ENCODE measurements at places on chromosomes 11 and 22. TPM values are rescaled to one million over a fixed set of nuclear protein-coding genes. Genes with fewer than 3 reads are reported as not detected.

DNA sequence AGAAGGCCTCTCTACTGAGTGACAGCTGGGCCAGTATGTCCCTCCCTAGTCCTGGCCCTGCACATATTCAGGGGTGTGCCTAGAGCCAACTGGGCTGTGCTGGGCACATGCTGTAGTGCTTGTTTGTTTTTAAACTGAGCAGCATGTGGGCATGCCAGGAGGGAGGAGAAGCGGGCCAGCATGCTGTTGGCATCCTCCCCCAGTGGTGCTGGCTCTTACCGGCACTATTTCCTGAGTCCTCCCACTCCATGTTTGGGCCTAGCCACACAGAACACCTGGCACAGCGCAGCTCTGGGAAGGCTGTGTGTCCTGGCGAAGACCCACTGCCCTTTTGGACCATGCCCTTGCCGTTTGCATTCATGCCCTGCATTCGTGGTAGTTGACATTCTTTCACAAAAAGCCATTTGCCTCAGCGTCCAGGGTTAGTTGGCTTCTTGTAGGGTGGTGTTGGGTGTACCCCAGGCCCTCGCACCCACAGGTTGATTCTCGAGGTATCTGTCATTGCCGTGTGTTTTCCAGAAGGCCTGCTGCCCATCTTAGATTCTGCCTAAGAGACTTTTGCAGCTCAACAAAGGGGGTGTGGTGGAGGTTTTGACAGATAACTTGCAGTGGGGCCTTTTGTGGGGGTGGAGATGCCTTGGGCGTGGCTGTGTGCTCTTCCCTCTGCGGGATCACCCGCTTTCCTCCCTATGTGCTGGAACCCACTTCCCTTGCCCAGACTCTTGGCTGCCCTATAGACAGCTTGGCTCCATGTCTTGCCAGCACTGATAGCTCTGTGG is 13.6 kb downstream of the DGCR8 start:
- no peak overlapping the region for H3K4me3 ChIP-seq
- no peaks in the 10 kb centered on the region for H3K27me3 ChIP-seq
- H3K27ac ChIP-seq = no peak overlapping the region
- no peaks in the 10 kb centered on the region for H3K4me1 ChIP-seq

ALG9 gene
- total RNA-seq = 15.7 TPM

- H3K27ac ChIP-seq = peak overlapping the region; percentile 26
- H3K27me3 ChIP-seq = no peaks in the 10 kb centered on the region
- peaks cover 18% of the 10 kb centered on the region for H3K4me1 ChIP-seq
- no peaks in the 10 kb centered on the region for H3K36me3 ChIP-seq
- DNase-seq = no peak
Observed at GRCh38 chr11:86816251-86816726, 15.9 kb downstream of the PRSS23 start.

DNA sequence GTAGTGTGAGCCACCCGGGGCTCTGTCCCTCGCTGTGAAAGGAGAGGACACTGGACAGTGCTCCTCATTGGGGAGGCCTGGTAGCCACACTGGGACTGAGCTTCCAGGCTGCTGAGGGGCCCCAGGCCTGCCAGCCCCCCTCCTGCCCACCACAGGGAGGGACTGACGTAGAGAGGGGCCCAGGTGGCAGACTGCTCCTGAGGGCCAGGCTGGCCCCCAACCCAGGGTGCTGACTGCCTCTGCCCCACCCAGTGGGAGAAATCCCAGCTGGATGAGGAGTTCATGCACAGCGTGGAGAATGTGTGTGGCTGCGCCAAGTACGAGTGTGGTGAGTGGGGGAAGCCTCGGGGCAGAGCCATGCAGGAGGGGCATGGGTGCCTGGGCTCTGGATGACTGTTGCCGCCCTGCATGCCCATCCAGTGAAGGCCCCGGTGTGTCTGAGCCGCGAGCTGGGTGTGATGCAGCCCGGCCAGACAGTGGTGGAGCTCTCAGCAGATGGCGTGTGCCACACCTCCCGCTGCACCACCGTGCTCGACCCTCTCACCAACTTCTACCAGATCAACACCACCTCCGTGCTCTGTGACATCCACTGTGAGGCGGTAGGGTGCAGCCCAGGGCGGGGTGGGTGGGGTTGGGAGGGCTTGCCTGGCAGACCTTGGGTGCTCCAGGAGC is 78.7 kb upstream of the MYOD1 start:
- H3K4me3 ChIP-seq = no peak overlapping the region
- H3K27ac ChIP-seq = no peak overlapping the region
- peak; percentile 56 for DNase-seq

C22orf39 gene
- 48.6 TPM for total RNA-seq

DNA sequence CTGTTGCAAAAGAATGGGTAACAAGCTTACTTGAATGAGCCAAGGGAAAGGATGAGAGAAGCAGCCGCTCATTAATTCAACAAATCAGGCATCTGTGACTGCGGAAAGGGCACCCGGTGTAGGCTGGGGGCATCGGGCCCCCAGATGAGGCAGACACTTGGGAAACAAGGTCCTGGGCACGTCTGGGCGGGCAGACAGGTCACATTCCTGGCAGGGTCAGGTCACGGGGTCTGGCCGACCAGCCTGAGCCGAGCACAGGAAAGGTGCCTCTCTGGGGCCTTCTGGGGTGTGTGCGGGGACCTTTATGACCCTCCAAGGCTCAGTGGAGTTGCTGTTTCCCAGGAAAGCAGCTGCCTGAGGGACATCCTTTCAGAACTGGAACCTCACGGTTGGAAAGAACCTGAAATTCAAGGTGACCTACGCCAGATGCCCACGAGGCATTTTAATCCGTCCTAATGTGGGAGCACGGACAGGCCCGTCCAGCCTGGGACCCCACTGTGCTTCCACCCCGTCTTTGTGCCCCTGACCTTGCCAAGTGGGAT is 57.1 kb downstream of the ST14 start:
- H3K4me1 ChIP-seq = peaks cover 9% of the 10 kb centered on the region
- H3K4me3 ChIP-seq = no peak overlapping the region
- DNase-seq = no peak
- H3K27me3 ChIP-seq = no peaks in the 10 kb centered on the region
- no peaks in the 10 kb centered on the region for H3K36me3 ChIP-seq
- H3K27ac ChIP-seq = no peak overlapping the region

- H3K4me1 ChIP-seq = no peaks in the 10 kb centered on the region
- no peak for DNase-seq
- H3K36me3 ChIP-seq = no peaks in the 10 kb centered on the region
- H3K27me3 ChIP-seq = no peaks in the 10 kb centered on the region
Observed at GRCh38 chr11:47434011-47434786, 8.0 kb upstream of the PSMC3 start.

- no peaks in the 10 kb centered on the region for H3K36me3 ChIP-seq
- no peak for DNase-seq
- H3K27me3 ChIP-seq = no peaks in the 10 kb centered on the region
- H3K27ac ChIP-seq = no peak overlapping the region
Observed at GRCh38 chr22:27473533-27473932, 328.0 kb downstream of the MN1 start.
